ENCODE measurements at places on chromosomes 11 and 22.

DNA sequence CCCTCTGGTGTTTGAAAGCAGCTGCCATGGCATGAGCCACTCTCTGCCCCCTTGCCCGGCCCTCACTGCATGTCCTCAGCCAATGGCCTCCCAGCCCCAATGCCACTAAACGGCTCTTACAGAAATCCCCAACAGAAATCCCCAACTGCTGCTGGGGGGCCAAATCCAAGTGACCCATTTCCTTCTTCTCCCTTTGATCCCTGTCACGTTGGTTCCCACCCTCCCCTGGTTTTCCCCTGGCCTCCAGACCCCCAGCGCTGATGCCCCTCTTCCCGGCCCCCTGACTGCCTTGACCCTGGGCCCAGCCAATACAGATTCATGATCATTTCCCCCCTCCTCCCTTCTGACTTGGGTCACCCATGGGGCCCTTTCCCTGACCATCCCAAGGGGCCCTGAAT lies 30.9 kb downstream of the IGLL1 start:
- DNase-seq, result no peak

- DNase-seq, result no peak
These were observed 128.2 kb upstream of the C11orf58 start for GRCh38 chr11:16610213-16610737.

GRCh38 chr11:44248109-44248508 lies 61.8 kb downstream of the ALX4 start:
- DNase-seq, result no peak

GRCh38 chr11:2471048-2471803 lies 26.4 kb downstream of the KCNQ1 start:
- DNase-seq, result no peak

DNA sequence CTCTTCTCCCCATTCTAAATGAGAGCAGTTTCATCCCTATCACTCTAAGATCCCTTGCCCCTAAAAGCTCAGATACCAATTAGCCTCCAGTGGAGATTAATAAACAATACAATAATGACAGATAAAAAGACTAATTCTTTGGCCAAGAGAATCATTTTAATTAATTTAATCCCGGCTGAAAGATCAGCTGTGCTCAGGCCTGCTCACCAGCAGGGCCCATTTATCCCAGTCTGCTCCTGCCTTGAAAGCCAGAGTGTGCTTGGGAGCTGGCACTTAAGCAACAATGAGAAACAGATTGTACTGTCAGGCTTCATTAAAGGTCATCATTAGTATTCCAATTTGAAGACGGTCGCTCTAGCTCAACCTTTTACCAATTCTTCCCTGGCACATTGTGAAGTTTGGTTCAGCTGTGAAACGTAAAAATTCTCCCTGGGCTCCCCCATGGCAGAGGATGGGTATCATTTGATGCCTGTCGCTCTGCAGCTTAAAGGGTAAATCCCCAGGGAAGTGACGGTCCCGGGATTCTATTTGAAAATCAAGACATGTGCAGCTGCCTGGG lies 36.1 kb upstream of the HTATIP2 start:
- DNase-seq, result no peak

DNA sequence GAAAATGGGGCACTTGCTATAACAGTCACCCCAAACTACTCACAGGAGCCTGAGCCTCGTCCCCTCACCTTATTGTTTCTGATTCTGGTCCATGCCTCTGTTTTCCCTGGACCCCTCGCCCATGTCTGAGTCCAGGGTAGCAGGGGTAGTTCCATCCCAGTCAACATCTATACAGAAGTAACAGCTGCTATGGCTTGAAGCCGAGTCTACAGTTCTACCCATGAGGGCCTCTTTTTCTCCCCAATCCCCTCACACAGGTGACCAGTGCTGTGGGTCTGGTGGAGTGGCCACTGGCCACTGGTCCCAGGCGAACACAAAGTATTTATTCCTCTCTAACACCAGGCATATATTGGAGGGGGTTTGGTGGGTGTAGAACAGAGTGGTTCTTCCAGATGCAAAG lies 116.4 kb downstream of the ZNF280B start:
- DNase-seq, result no peak

GRCh38 chr11:73585834-73586575 lies 11.9 kb downstream of the FAM168A start:
- DNase-seq, result peak; percentile 81
